ENCODE measurements at places on chromosomes 4 and X.

GRCh38 chrX:153726286-153727122, 1.8 kb downstream of the ABCD1 start:
- no peak for DNase-seq

DNA sequence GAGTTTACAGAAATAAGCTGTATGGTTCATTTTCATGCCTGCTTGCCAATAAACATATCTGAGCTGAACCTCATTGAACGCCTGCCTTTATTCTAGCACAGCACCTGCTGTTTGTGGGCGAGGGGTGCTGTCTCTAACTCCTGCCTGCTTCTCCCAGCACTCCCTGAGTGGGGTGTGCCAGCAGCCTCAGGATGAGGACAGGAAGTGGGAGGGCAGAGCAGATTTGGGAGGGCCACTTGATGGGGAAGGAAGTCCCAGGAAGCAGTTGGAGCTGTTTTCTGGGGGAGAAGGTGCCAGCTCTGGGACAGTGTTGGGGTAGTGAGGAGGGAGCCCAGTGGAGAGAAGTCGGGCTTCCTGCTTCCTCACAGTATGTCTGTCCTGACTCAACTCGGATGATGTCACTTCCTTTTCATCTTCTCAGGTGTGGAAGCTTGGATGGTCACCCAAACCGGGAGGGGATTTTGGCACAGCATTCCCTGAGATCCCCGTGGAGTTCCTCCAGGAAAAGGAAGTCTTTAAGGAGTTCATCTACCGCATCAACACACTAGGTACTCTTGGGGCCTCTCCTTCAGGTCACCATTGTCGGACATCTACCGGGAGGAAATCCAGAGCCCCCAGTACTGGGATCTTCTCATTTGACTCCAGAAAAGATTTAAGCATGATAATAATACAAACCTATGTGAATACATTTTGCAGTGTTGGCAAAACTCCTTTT, 29.0 kb upstream of the MSANTD1 start:
- DNase-seq: no peak

DNA sequence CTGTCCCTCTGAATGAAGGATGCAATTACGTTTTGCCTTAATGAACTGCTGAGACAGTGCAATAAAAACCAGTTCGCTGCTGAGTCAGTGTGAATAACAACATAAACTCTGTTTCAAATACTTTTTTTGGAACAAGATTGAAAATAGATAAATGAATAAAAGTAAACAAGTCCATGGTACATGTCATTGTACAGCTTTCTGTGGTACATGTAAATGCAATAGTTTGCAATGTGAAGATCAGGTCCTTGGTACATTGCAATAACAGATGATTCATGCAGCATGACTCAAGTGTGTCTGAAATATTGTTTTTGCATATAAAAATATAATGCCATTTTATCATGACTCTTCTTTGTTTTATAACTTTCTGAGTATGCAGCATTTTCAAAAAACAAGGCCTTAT, 193.4 kb upstream of the PACRGL start:
- DNase-seq: no peak

DNA sequence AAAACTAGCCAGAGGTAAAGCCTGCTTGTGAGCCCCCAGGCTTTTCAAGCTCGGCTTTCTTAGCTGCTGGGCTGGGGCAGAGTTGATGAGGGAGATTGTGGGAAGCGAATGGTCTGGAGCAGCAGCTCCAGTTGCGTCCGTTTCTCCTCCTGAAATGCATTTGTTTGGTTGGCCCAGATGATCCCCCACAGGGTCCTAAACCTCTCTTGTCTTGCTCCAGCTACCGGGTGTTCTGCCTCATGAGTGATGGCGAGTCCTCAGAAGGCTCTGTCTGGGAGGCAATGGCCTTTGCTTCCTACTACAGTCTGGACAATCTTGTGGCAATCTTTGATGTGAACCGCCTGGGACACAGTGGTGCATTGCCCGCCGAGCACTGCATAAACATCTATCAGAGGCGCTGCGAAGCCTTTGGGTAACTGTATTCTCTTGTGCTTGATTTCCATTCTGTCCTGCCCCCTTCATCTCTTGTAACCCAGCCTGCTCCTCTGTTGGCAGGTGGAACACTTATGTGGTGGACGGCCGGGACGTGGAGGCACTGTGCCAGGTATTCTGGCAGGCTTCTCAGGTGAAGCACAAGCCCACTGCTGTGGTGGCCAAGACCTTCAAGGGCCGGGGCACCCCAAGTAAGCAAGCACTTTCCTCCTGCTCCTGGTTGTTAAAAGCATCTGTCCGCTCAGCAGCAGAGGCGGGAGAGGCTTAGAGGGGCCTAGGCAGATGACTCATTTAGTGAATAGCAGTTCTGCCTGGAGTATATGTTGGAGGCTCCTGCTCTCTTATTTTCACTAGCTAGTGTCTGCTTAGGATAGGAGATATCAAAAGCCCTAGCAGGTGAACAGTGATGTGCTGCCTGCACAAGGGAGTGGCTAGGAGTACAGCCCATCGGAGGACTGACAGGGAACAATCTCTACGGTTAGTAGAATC, 15.3 kb downstream of the TKTL1 start:
- DNase-seq: no peak

DNA sequence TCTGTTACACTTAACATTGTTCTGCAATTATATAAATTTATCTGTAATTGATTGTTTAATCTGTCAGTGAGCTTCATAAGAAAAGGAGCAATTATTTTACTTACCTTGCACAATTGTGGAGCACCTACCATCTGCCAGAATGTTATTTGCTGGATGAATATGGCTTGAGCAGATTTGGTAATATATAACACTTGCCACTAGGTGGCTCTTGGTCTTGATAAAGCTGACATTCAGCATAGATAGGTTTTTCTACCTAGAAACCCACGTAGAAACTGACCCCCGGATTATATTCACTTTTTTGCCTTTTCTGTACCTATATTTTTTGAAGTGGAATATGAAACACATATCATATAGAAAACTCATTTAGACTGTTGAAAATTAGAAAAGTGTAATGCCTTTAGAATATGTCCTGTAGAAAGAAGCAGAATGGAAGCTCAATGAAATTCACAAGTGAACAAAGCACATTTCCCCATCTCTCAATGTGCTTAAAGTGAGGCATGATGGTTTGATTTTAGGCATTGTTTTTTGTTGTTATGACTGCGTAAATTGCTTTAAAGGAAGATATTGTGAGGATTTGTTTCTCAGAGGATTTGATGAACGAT, 9.5 kb downstream of the RBPJ start:
- no peak for DNase-seq

- DNase-seq: no peak
Observed at GRCh38 chrX:48751343-48751742, 10.2 kb upstream of the GLOD5 start.

DNA sequence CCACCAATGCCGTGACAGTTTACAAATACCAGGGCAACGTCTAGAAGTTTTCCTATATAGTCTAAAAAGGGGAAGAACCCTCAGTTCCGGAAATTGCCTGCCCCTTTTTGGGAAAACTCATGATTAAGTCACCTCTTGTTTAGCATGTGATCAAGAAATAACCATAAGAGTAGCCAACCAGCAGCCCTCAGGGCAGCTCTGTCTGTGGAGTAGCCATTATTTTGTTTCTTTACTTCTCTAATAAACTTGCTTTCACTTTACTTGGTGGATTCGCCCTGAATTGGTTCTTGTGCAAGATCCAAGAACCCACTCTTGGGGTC, 20.0 kb upstream of the HOPX start:
- DNase-seq: no peak

GRCh38 chr4:5477613-5478012, 230.7 kb downstream of the EVC2 start:
- DNase-seq: no peak

DNA sequence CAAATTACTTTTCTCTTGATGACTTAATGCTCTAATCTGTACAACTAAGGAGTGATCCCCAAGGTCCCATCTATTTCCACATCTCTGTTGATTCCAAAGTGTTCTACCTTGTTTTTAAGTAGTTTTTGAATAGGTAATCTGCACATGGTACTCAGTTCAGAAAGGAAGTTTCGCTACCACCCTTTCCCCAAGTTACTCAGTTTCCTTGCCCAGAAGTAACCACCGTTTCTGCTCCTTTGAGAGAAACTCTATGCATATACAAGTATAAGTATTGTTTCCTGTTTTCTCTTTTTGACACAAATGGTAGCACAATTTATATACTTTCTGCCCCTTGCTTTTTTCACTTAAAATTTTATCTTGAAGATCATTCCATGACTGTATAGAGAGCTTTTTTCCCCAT, 18.1 kb downstream of the TMEM154 start:
- DNase-seq: no peak

DNA sequence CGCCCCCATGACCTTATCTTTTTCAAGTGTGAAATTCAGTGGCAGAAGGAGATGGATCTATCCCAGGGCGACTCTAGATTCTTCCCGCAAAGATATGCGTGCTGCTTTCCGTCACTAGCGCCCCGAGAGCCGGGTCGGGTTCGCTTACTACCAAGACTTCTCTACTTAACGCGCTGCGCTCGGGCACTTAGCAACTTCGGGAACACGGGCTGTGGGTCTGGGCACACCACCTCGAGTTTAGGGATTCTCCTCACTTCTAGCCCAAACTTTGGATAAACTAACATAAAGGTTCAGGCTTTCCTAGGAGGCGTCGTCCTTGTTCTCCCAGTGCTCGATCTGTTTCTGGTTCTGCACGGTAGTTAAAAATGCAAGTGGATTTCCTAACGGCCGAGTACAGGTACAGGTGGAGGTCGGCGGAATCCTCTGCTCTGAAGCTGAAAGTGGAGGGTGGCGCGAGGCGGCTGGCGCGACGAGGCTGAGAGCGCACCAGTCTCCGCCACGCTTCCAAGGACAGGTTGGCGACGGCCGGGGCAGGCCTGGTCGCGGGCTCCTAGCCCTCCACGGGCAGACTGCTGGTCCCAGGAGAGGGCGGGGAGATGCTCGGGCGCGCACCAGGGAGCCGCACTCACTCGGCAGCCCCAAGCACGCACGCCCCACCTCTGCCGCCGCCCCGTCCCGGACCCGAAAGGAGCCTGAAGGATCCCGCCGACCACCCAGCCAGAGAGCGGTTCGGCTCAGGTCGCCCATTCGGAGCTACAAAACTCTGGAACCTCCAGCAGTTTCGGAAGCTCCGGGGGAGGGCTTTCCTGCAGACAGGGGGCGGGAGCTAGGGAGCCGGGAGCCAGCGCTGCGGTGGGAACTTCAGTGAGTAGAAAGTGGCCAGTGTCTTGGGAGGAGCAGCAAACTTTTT, 100.8 kb upstream of the TENM3 start:
- no peak for DNase-seq

GRCh38 chrX:110432091-110432905, 73.7 kb downstream of the RTL9 start:
- DNase-seq: no peak

DNA sequence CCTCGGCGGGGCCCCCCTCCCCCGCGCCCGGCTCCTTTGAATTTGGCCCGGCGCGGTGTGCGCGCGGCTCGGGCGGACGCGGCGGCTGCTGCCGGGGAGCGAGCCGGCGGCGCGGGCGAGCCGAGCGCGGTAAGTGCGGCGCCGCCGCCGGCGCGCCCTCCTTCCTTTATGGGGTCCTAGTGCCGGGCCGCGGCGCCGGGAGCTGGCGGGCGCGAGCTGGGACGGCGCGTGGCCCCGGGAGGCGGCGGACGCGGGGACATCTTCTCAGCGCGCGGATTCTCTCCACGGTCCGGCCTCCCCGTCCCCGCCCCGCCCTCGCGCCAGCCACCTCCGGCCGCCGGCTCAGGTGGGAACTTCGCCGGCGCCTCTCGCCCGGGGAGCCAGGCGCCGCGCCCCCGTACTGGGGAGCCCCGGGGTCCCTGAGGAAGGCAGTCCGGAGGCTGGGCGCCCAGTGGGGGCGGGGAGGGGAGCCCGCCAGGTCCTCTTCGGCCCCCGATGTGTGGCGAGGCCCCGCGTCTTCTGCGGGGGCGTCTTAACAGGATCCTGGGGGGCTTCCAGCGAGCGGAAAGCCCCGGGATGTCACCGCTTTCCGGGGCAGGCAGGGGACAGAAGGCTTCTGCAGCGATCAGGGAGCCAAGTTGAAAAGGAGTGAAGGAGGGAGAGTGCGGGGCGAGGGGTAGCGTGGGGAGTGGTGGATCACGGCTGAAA, 98.4 kb upstream of the TENM3 start:
- no peak for DNase-seq

DNA sequence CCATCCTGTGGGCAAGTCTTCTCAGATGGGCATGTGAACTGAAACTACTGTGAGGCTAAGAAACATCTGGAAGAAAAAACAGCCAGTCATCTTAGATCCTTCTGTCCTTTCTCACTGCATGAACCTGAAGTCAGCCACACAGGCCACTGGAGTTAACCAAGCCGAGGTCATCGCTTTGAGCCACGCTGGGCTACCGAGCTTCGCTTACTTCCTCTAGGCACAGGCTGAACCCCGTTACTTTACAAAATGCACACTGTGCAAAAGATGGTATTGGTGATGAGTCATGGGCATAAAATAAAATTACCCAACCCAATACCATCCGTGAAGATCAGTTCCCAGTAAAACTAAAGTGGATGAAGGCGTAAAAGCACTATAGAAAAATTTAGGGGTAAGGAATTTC, 86.2 kb downstream of the MTMR1 start:
- no peak for DNase-seq

- DNase-seq: no peak
Observed at GRCh38 chr4:55336138-55337034, 9.7 kb upstream of the SRD5A3 start.

DNA sequence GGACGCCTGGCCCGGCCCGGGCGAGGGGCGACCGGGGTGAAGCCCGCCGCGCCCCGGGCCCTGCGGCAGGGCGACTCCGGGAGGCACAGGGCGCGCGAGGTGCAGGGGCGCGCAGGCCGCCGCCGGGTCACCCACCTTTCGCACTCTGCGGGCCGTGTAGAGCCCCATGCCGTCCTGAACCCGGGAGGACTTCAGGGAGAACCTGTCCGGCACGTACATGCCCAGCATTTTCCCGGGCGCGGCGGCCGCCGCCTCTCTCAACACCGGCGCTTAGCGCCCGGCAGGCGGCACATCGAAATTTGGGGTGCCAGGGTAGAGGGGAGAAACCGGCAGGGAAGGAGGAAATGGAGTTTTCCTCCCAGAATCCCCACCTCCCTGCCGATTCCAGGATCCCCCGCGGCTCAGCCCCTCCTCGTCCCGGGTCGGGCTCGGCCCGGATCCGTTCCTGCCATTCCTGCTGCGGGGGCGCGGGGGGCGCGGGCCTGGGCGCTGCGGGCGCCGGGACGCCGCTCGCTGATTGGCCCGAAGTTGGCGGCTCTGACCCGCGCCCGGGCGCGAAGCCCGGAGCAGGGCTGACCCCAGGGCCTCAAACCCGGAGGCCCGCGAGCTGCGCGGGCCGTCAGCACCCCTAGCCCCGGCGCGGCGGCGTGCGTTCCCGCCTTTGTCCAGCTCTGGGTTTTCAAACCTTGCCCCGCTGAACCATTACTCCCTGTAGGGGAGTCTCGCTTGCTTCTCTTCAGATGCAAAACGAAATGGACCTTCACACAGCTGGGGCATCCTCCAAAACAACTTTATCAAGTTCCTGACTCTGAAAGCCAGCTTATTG, at the start of gene PRDM5:
TSS of gene PRDM5 (minus strand) at position 346 of the 826 bp plus-strand sequence. CDS start at position 228, 118 bp downstream.
- DNase-seq: no peak

- DNase-seq: no peak
Observed at GRCh38 chrX:149909324-149910177, 19.8 kb upstream of the HSFX4 start.

GRCh38 chr4:23105759-23106370, 413.1 kb downstream of the GBA3 start:
- no peak for DNase-seq

Measured in kidney epithelial cell (primary cell).